ELR (cell line): ENCODE measurements at places on chromosomes 2 and 18.

DNA sequence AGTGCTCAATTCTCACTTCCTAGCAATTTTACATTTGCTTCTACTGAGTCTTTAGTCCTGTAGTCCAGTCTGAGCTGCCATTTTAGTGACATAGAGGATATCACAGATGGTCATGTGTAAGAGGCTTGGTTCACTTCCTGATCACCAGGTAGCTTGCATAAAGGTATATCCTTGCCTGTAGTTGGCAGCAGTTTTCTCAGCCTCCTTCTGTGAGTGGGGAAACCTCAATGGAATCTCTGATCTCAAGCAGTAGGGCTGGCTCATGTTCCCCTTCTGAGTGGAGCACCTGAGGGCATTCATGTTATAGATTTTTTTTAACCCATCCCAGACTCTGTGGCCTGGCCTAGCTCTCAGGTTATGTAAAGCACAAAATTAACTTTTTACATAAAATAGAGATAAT, 278.4 kb downstream of the RDH14 start:
- no peak for DNase-seq

DNA sequence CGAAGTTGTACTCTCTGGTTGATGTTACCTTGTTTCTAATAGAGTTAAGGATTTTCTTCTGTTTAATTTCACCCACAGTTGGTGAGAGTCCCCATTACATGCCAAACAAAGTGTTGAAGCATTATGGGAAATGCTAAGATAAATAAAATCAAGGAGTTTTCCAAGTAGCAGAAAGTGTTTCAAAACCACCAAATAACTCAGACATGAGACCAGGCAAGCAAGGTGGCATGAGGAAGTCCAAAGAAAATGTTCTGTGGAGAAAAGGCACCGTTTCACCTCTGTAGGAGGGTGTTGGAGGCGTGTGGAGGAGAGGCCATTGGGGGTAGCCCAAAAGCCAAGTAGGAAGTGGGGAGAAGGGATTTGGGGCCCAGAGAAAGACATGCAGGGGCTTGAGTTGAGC, 8.7 kb downstream of the CFAP221 start:
- DNase-seq: no peak

GRCh38 chr2:177141866-177142265, 70.7 kb upstream of the HNRNPA3 start:
- no peak for DNase-seq

DNA sequence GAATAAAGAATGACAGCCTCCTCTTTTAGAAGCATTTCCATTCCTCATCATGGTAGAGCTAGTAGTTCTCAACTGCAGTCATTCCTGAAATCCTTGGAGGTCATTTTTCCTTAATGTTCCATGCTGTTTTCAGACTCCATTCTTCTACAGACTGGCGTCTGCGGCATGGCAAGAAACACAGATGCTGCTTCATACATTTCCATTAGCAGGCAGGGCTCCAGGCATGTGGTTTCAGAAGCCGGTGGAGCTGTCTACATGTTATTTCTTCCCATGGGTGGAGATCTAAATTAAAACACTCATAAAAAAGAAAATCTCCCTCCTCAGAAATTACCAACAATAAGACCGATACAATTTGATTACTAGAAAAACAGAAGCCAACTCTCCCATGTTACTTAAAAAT, 6.0 kb upstream of the DSG3 start:
- DNase-seq: no peak

- no peak for DNase-seq
Measured at GRCh38 chr2:223587301-223587700, 14.9 kb downstream of the SCG2 start.

GRCh38 chr2:165624470-165624800, 154.9 kb downstream of the CSRNP3 start:
- DNase-seq: no peak

DNA sequence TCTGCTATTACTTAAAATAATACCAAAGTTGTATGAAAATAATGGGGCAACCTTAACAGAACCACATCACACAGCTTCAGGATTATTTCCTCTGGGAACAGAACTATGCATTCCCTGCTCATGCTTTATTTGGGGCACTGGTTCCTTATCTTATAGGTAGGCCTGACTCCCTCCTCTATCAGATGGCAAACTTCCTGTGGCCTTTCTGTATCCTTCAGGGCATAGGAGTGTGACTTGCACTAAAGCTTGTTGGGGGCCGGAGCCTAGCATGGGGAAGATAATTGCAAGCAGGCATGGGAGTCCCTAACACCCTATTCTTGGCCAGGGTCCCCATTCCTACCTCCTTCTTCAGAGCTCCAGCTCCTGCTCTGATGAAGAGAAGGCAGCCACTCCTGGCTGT, 167.2 kb upstream of the SERTAD2 start:
- DNase-seq: no peak

GRCh38 chr2:232038251-232038880, 76.9 kb downstream of the DIS3L2 start:
- DNase-seq: no peak

DNA sequence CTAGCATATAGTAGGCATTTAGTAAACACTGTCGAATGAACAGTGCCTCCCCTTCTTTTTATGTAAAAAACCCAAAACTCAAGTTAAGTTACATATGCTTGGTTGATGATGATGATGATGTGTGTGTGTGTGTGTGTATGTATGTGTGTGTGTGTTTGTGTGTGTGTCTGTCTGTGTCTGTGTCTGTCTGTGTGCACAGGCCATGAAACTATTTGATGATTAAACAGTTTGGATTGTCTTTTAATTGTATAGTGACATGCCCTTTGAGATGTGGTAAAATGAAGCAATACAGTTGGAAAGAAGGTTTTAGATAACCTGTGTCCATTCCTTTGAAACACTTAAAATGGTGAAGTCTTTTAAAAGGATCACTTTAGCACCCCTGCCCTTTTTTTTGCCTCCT, 105.6 kb downstream of the MAP4K4 start:
- peak; percentile 70 for DNase-seq

DNA sequence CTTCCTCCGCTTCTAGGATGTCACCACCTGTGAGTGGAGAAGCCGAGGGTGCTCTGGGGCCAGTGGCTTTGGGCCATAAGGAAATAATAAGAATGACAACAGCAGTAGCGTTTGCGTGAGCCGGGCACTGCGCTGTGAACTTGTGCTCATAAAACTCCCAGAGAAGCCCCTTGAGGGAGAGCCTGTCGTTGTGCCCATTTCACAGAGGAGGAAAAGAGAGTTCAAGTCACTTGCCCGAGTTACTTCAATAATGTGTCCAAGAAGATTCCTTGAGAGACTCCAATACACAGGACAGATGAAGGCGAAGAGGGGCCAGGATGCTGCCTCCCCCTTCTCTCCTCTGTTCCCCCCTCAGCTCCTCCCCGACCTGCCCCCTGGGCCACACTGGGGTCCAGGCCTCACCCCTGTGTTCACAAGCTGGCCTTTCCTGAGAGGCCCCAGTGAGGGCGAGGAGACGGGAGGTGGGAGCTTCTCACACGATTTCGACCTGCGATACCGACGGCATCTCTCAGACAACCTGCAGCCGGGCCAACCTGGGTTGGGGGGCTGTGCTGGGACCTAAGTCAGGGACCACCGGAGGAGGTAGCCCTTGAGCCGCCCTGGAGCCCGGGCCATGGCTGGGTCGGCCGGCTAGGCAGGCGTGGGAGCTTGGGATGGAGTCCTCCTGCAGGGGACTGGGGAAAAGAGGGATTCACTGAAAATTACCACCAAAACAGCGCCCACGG, 53.5 kb upstream of the UBE2F start:
- no peak for DNase-seq

GRCh38 chr2:199457147-199458008, at the start of gene SATB2:
Gene SATB2 (minus strand): TSS chr2:199457939. CDS start chr2:199456037, 1,902 bp downstream.
- peak; percentile 91 for DNase-seq

- no peak for DNase-seq
Measured at GRCh38 chr2:239716009-239716408, 309.1 kb downstream of the NDUFA10 start.
